ENCODE measurements at places on chromosomes 11 and 22.

DNA sequence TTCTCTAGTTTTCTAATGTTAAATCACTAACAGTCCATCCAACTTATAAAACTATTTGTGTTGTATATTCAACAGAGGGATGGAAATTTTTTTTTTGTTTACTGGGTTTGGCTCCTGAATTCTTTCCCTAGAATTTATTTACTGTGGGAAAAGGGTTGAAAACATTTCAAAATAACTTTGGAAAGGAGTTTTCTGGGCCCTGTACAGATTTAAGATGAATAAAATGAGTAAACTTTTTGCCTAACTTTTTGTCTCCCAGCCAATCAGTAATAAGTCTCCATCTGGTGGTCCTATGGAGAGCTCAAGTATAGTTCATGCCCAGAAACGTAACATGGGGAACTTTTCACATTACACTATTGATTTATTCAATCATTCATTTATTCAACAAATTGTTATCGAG, 16.7 kb upstream of the PRSS23 start:
- no peak for DNase-seq

DNA sequence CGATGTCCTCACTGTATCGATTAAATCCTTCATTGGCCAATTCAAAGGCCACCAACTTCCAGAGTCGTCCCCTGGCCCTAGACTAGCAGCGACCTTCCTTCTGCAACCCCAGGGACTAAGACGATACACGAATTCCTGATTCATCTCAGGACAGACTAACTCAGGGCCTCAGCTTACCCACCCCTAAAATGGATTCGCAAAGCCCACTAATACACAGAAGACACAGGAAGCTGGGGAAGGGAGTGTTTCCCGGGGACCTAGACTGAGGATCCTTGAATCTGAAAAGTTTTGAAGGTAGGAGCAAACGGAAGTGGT, 509 bp downstream of the LAMTOR1 start:
- no peak for DNase-seq

- DNase-seq: no peak
Observed at GRCh38 chr11:130858215-130858614, 58.1 kb downstream of the SNX19 start.

GRCh38 chr11:10990160-10990559, 132.3 kb upstream of the ZBED5 start:
- DNase-seq: no peak

DNA sequence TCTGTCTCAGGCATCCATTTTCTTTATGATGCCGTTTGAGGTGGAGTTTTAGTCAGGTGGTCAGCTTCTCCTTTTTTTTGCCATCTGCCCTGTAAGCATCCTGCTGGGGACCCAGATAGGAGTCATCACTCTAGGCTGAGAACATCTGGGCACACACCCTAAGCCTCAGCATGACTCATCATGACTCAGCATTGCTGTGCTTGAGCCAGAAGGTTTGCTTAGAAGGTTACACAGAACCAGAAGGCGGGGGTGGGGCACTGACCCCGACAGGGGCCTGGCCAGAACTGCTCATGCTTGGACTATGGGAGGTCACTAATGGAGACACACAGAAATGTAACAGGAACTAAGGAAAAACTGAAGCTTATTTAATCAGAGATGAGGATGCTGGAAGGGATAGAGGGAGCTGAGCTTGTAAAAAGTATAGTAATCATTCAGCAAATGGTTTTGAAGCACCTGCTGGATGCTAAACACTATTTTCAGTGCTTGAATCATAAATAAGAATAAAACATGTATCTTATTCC, 10.9 kb upstream of the HBE1 start:
- DNase-seq: no peak

GRCh38 chr11:111581341-111581740, 20.9 kb upstream of the SIK2 start:
- DNase-seq: no peak

- DNase-seq: no peak
Observed at GRCh38 chr11:68542617-68543016, 82.1 kb downstream of the PPP6R3 start.

DNA sequence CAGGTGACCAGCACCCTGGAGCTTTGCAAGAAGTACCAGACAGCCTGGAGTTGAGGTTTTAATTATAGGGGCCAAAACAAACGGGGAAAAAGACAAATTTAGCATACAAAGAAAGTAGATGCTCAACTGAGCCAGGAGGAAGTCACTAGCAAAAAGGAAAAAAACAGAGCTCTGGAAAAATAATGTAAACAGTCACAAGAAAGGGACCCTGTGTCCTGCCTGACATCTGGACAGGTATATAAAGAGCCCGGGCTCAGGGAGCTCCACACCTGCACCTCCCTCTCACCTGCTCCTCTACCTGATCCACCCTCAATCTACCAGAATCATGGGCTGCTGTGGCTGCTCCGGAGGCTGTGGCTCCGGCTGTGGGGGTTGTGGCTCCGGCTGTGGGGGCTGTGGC, at the start of gene KRTAP5-10:
Gene KRTAP5-10, plus strand, starts transcription at position 301 of the 400 bp plus-strand sequence. Its CDS starts 25 bp downstream, at position 326.
- DNase-seq: no peak

DNA sequence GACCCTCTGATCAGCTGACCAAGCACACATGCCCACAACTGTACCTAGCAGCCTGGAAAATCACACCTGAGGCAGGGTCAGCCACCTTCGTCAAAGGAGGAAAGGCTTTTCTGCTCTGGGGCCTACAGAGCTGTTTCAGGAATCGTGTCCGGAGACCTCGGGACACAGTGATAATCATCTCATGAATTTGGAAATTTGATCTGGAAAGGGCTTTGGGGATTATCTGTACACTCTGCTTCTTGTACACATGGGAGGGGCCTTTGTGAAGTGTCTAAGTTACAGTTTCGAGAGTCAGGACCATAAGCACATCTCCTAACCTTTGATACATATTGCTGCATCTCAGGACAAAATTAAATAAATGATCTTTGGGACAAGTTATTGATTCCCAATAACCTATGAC, 1421.2 kb upstream of the TENM4 start:
- no peak for DNase-seq

DNA sequence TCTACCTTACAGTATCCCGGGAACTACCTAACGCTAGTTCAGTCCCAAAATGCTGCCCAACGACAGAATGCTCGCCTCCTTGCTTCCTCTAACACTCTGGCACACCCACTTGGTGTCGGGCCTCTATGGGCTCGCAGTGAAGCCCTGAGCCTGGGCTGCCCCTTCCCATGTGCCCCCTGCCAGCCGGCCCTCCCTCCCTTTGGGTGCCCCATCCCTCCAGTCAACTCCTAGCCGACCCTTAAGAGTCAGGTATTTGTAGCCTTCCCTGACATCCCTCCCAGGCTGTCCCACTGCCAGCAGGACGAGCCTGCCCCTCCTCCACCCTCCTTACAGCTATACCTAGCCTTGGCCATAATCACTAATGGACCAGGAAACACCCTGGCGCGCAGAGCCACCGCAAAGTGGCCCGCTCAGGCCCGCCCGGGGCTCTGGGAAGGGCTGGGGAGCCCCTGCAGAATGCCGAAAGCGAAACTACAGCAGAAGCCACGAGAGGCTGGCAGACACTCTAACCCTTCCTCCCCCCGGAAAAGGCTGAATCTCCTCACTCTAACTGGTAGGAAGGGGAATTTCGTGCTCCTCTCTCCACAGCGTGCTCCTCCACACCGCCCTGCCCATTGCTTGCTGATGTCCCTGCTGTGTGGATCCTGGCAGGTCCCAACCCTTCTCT, 8.2 kb downstream of the CBX7 start:
- DNase-seq: peak; percentile 56

- no peak for DNase-seq
Observed at GRCh38 chr11:112882494-112883381, 78.5 kb upstream of the NCAM1 start.

DNA sequence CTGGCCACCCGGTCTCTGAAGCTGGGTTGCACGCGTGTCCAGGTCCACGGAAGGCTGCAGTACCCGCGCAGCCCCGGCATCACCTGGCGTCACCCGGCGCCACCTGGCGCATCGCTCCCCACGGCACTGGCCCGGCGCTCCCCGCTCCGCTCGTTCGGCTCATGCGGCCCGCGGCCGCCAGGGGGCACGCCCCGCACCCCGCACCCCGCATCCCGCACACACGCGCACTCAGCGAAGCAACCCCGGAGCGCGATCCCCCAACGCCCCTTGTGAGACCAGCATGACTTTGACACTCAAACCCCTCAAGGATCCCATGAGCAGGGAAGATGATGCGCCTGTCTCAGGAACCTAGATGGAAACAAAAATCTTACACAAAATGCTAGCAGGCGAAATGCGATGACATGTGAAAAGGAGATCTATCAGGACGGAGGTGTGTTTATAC, 11.9 kb downstream of the B3GNT6 start:
- peak; percentile 73 for DNase-seq

DNA sequence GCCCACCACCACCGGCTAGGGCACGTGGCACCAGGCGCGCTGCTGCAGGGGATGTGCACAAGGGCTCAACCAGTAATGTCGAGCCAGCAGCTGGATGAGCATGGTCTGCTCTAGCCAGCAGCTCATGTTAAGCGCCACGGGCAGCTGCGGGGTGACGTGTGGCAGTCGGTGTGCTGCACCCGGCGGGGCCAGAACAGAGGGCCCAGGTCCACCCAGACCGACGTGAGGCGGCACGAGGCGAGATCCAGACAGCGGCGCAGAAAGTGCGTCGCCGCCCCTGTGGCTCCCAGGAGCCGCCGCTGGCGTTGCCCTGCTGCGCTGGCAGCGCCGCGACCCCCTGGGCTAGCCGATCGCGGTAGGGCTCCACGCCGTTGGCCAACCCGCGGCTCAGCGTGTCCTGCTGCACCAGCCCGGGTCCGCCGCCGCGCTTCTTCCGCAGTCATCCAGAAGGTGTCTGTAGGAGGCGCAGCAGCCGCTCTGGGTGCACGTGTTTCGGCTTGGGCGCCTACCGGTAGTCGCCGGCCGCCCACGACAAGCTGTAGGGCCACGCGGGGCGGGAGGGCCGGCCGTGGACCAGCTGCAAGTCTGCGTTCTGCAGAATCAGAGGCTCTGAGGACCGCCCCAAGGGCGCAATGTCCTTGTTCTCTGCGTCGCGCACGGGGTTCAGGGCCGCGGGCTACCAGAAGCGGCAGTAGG, 4.6 kb upstream of the GALR3 start:
- peak; percentile 70 for DNase-seq

Data from activated T-cell treated with anti-CD3 and anti-CD28 coated beads, Interleukin-2, amount 50 U/mL, for 1 hour (primary cell).